ENCODE measurements at places on chromosomes 16 and 17. TPM values are rescaled to one million over a fixed set of nuclear protein-coding genes. Genes with fewer than 3 reads are reported as not detected.
A peak's percentile ranks its signal among the peaks of the same experiment; 100 is the strongest.

DNA sequence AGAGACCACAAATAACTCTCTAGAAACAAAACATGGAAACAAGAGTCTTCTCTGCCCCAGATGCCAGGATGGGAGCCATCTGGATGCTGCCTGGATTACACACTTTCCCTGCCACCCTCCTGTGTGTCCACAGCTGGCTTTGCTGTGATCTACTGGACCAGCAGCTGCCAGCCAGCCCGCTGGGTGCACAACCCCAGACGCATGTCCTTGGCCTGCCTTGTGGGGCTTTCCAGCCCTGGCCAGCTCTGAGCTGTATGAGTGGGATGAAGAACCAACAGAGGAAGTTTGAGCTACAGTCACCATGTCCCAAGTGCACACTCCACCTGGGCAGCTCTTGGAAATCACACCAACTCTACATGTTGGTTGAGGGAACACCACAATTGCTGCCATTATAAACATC is 57.0 kb upstream of the TNRC6C start:
- no peak for DNase-seq

- no peak for DNase-seq
Measured at GRCh38 chr16:10150906-10151305, 31.3 kb downstream of the GRIN2A start.

DNA sequence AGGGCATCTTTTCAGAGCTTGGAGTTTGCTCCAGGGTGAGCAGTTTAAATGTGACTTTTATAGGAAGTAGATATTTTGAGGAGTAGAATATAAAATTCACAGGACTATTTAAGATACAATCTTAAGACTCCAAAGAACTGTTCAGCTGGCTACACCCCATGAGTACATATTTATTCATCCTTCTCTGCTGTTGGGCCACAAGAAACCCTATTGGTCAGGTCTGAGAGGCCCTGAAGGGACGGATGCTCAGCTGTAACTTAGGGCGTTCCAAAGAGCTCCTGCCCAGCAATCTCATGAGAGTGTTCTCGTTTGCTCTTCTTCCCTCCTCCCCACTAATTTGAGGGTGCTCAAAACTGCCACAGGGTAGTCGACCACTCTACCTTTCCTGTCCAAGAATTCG is 7.3 kb downstream of the ST6GALNAC2 start:
- no peak for DNase-seq

DNA sequence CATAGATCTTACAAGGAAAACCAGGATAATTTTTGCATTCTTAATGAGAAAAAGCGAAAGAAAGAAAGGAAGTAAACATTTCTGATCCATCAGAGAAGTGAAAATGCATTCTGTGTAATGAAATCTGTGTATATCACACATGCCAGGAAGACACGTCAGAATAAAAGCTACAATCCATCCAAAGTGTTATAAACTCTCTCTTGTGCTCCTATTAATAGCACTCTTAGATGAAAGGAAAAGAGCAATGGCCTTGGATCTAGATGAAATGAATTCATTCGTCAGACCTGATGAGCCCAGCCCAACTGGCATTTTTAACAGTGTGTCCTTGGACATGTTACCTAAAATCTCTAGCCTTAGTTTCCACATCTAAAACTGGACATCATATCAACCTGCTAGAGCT is 885.5 kb downstream of the CDH11 start:
- DNase-seq: no peak

DNA sequence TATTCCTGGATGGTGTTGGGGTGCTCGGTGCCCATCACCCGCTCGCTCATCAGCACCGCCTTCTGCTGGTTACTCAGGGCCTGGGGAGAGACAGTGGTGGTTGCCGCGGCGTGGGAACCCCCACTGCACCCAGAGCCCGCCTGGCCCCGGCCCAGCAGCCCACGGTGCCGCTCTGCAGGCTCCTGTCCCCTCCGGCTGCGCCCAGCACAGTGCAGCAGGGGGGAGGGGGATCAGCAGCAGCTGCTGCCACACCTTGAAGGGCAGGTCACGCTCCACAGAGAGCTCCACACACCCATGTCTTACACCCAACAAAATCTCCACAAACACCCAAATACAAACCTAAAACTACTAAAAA is 18.8 kb downstream of the CLUH start:
- peak; percentile 28 for DNase-seq

GRCh38 chr16:89482817-89483205 is 7.5 kb downstream of the ANKRD11 start:
- DNase-seq: no peak

Gene PCGF2
- total RNA-seq: 8.2 TPM

Gene ABCA10
- total RNA-seq: 4.1 TPM

DNA sequence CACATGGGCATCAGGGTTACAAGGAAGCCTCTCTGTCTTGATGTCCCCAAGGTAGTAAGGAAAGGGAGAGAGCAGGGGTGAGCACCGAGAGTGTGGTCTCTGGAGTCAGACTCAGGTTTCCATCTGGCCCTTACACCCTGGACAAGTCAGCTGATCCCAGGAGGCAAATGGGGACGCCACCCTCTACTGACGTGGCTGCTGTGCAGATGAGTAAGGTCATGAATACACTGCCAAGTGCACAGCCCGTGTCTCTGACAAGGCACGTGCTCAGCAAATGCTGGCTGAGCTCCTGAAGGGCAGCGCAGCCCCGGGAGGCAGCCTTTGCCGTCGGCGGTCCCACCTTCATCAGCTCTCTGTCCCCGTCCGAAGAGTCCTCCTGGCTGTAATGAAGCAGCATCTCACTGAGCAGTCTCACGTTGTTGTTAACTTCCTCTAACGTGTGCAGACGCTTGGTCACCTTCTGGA is 19.4 kb downstream of the GGA3 start:
- DNase-seq: no peak

- DNase-seq: no peak
Measured at GRCh38 chr17:79041723-79042420, 17.9 kb downstream of the C1QTNF1 start.

- no peak for DNase-seq
Measured at GRCh38 chr17:19288453-19288852, 51.3 kb downstream of the EPN2 start.

GRCh38 chr16:20870122-20870820 is 29.9 kb downstream of the DCUN1D3 start:
- no peak for DNase-seq

- DNase-seq: no peak
Measured at GRCh38 chr16:84769416-84769815, 50.4 kb upstream of the CRISPLD2 start.

DNA sequence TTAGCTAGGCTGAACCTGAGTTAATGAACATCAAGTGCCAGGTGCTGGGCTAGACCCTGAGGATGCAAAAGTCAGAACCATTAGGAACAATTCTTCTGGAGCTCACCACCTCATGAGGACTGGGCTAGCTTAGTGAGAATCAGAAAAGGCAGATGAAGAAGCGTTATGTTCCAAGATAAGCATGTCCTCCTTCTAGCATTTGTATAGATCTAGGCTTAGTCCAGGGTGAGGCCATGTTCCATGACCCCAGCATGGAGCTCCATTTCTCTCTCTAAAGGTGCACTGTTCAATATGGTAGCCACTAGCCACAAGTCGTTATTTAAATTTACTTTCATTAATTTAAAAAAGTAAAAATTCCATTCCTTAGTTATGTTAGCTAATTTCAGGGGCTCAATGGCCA is 365.3 kb upstream of the CCL2 start:
- DNase-seq: no peak

DNA sequence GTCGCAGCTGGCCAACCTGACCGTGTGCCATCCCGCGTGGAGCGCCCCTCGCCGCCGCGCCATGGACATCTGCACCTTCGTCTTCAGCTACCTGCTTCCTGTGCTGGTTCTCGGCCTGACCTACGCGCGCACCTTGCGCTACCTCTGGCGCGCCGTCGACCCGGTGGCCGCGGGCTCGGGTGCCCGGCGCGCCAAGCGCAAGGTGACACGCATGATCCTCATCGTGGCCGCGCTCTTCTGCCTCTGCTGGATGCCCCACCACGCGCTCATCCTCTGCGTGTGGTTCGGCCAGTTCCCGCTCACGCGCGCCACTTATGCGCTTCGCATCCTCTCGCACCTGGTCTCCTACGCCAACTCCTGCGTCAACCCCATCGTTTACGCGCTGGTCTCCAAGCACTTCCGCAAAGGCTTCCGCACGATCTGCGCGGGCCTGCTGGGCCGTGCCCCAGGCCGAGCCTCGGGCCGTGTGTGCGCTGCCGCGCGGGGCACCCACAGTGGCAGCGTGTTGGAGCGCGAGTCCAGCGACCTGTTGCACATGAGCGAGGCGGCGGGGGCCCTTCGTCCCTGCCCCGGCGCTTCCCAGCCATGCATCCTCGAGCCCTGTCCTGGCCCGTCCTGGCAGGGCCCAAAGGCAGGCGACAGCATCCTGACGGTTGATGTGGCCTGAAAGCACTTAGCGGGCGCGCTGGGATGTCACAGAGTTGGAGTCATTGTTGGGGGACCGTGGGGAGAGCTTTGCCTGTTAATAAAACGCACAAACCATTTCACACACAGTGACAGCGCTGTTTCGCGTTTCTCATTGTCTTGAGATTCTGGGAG is 2.0 kb upstream of the ZACN start:
- no peak for DNase-seq

DNA sequence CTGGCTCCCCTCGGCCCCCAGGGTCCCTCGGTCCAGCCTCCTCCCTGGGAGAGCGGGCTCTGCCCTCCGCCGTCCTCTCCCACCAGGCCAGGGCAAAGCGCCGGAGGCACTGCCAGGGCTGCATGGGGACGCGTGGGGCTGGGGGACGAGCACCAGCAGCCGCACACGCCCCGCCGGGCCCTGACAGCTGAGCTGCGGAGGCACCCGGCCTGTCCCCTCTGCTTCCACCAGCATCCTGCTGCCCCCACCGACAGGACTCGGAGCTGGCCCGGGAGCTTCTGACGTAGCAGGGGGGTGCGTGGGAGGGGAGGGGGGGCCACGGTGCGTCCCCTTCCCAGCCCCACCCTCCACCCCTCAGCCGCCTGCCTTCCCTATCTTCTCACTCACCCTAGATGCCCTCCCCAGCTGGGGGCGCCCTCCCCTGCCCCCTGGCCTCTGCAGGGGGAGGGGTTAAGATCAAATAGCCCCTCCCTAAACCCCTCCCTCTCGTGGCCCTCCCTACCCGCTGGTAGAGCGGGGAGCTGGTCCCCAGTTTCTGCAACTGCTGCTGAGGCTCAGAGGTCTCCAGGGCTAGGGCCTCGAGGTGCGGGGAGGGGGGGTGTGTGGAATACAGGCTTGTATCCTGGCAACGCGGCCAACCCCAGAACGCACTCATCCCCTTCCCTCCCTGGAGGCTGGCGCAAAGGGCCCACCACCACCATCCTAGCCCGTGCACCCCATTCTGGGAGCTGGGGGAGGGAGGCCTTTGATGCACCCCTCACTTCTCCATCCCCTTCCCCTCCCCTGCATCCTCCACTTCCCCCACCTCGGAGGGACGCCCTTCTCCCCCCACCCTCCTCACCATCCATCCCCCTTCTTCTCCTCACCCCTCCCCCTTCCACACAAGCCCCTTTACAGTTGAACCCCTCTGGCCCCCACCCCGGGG is 1.0 kb downstream of the SRCIN1 start:
- peak; percentile 75 for DNase-seq

DNA sequence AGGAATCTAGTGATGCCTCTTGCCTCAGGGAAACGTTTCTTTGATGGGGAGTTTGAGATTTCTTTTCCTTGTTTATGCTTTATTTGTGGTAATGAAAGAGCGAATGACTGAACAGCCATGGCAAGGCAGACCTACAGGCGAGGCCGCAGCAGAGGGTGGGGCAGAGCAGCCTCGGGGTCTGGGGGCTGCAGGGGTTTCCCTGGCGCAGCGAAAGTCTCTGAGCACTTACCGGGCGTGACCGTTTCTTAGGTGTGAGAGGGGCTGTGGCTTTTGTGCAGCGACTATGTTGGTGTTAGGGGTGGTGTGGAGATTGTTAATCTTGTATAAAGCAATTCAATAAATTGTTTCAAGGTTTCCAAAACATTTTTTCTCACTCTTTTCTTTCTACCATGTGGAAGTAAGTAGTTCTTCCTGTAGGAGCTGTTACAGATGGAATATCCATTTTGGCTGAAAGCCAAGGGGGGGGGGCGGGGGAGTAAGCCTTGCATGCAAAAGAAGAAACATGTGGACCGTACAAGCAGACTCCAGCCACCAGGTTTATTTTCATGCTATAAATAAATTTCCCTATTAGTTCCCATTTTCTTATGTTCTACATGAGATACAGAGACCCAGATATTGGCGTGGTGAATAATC is 34.8 kb downstream of the UBN1 start:
- DNase-seq: no peak

Gene SULT1A4
- total RNA-seq: 3.3 TPM

DNA sequence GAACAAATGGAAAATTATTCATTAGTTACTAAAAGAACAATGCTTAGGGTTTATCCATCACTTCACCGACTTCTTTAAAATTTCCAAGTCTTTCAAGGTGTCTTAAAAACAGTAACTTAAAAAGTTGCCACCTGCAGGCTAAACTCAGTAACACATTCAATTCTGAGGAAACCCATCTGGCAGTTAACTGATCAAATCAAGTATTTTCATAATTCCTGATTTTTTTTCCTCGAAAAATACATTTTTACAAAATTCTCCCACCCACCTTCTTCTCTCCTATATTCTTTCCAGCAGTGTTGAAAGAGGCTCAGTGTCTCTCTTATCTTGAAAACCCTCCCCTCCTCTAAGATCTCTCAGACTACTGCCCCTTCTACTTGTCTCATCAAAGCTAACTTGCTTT is 29.9 kb downstream of the PARN start:
- DNase-seq: no peak

- no peak for DNase-seq
Measured at GRCh38 chr17:60901806-60902205, 224.2 kb downstream of the BCAS3 start.

Gene PRR15L
- total RNA-seq: not detected

DNA sequence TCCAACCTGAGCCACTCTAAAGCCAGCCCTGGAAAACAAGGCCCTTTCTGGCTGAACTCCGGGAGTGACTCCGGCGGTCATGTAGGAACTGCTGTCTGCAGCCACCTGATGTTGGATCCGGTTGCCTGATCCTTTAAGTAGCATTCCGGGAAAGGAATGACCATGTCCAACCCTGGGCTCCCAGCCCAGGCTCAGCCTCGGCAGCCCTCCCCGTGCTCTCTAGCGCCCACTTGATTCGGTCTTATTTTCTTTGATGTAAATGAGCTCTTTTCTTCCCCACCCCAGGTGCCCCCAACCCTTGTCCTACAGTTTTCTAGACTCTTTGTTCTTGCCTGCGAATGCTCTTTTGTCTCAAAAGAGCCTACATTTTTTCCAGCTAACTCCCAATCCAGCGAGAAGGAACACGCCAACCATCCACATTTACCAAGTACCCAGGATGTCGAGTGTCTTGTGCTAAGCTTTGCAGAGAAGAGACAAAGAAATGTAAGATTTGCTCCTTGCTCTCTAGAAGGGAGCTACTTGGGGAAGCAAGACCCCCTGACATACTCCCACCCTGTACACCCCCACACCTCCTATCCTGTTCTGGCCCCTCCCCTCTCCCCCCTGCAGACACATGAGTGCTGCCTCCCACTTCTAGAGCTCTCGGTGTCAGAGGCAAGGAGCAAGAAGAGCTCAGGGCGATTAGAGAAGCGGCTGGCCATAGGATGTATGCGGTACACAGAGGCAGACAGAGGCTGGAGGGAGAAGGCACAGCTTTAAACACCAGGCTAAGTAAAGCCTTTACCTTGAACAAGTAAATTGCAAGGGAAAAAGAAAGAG is 53.8 kb downstream of the COG7 start:
- DNase-seq: no peak

- DNase-seq: no peak
Measured at GRCh38 chr17:26963163-26963503, 330.8 kb upstream of the WSB1 start.

Gene XAF1
- total RNA-seq: 2.0 TPM

Measured in frontal cortex (tissue), 4 donors.